ENCODE measurements at places on chromosomes 13 and 19.

- no peak for DNase-seq
These were observed 4.4 kb downstream of the WASF3 start for GRCh38 chr13:26561651-26562511.

DNA sequence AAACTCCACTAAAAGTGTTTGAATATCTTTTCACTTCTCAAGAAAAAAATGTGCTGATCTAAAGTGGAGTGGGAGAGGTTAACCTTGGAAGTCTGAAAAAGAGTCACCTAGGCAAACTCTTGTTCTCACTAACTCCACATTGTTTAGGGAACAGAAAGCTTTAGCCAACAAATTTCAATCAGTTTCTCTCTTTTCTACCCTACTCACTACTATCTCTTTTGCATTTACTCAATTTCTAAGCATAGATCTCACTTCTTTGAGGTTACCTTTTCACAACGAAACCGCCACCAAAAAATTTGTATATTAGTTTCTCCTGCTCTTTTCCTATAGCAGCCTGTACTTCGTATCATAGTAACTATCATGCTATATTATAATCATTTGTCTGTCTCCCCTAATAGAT is 6.3 kb downstream of the NHLRC3 start:
- no peak for DNase-seq

- DNase-seq = no peak
These were observed 12.3 kb upstream of the ZBTB32 start for GRCh38 chr19:35692010-35692409.

DNA sequence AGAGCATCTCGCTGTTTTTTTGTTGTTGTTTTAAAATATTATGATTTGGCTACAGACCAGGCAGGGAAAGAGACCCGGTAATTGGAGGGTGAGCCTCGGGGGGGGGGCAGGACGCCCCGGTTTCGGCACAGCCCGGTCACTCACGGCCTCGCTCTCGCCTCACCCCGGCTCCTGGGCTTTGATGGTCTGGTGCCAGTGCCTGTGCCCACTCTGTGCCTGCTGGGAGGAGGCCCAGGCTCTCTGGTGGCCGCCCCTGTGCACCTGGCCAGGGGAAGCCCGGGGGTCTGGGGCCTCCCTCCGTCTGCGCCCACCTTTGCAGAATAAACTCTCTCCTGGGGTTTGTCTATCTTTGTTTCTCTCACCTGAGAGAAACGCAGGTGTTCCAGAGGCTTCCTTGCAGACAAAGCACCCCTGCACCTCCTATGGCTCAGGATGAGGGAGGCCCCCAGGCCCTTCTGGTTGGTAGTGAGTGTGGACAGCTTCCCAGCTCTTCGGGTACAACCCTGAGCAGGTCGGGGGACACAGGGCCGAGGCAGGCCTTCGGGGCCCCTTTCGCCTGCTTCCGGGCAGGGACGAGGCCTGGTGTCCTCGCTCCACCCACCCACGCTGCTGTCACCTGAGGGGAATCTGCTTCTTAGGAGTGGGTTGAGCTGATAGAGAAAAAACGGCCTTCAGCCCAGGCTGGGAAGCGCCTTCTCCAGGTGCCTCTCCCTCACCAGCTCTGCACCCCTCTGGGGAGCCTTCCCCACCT is 183.3 kb downstream of the KDM4B start:
- no peak for DNase-seq

GRCh38 chr19:33767898-33768413 is 28.7 kb upstream of the KCTD15 start:
- DNase-seq = no peak

DNA sequence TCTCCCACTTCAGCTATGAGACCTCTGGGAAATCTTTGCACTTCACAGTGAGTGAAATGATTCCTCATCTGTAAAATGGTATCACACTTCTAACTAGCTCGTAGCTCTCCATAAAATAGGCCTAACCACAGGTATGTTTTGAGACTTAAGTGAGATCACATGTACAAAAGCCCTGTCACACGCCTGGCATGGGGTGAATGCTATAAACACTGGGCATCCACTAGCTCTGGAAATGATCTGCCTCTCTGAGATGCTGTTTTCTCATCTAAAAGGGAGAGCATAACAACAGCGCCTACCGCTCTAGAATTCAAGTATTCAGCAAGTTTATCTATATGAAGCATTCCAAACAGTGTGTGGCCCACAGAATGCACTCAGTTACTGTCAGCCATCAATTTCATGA is 2.2 kb downstream of the AKT2 start:
- DNase-seq = no peak

GRCh38 chr19:6713773-6714692 is 6.4 kb downstream of the C3 start:
- DNase-seq = no peak

GRCh38 chr13:90713441-90714133 is 633.9 kb upstream of the MIR17HG start:
- DNase-seq = no peak

- DNase-seq = no peak
These were observed 268.3 kb downstream of the RFC3 start for GRCh38 chr13:34086281-34086680.

DNA sequence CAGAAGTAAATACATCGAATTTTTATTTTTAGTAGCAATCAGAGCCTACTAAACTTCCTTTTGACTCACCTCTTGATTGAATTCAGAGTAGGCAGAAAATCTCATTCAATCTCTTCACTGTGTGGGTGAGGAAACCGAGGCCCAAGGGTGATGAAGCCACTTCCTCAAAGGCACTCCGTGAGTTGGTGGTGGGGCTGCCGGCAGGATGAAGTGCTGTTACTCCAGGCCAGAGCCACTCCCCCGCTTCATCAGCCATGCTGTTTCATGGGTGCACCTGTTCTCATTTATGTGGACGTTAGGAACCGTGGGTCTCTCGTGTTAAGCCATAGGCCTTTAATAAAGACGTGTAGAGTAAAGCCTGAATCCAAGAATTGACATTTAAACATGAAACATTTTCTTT is 13.2 kb downstream of the ING1 start:
- peak; percentile 50 for DNase-seq

GRCh38 chr13:67048084-67048820 is 181.9 kb downstream of the PCDH9 start:
- no peak for DNase-seq

DNA sequence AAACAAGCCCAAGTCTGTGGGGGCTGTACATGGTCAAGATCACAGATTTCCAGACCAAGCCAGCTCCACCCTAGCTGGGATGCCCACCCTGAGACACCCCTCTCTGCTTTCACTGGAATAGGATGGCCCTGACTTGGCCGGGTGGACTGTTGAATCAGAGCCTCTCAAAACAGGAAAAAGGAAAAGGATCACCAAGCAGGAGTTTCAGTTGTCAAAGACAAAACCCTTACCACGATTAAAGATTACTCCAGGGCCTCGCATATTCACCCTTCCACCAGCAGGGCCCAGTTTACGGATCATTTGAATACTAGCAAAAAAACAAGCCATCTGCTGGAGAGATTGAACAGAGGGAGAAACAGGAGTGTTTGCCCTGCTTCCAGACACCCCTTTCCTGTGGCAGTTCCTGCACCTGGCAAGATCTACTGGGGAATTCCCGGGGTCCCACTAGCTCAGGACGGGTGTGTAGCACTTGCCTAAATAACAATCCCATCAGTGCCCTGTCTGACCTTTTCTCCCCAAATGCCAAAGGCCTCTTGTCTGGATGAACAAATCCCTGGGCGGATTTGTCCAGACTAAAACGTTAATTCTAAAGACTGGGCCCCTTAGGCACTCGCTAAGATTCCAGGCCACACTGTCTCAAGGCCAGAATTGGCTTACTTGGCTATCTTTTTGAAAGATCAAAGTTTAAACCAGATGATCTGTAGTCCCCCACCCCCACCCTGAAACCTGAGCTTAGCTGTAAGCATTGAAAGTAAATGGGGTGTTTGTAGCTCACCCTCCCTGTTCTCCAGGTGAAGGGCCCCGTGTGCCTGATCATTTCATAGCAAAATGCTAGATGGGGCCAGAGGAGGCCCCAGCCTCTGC is 38.4 kb downstream of the ACTN4 start:
- DNase-seq = no peak

- DNase-seq = no peak
These were observed 12.3 kb downstream of the LATS2 start for GRCh38 chr13:21048901-21049698.

DNA sequence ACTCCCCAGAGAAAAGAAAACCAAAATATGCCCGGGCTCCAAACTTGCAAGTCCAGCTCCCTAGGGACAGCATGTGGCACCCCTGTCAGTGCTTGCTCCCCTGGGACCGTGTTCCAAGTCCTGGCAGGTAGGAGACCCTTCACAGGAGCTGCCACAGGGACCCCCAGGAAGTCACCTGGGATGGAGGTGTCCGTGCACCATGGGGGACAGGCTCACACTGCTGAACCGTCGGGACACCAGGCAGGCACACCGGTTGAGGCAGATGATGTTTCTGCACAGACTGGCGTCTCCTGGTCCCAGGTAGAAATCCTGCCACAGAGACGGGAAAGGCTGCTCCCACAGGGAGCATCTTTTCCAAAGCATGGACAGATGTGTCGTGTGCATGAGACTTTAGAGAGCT is 11.7 kb upstream of the PROZ start:
- DNase-seq = no peak

- no peak for DNase-seq
These were observed 235.5 kb downstream of the PCDH9 start for GRCh38 chr13:66994517-66995202.

- DNase-seq = no peak
These were observed 14.6 kb downstream of the RAB3D start for GRCh38 chr19:11324748-11325389.

- DNase-seq = no peak
These were observed 813 bp upstream of the DMPK start for GRCh38 chr19:45782820-45783785.

DNA sequence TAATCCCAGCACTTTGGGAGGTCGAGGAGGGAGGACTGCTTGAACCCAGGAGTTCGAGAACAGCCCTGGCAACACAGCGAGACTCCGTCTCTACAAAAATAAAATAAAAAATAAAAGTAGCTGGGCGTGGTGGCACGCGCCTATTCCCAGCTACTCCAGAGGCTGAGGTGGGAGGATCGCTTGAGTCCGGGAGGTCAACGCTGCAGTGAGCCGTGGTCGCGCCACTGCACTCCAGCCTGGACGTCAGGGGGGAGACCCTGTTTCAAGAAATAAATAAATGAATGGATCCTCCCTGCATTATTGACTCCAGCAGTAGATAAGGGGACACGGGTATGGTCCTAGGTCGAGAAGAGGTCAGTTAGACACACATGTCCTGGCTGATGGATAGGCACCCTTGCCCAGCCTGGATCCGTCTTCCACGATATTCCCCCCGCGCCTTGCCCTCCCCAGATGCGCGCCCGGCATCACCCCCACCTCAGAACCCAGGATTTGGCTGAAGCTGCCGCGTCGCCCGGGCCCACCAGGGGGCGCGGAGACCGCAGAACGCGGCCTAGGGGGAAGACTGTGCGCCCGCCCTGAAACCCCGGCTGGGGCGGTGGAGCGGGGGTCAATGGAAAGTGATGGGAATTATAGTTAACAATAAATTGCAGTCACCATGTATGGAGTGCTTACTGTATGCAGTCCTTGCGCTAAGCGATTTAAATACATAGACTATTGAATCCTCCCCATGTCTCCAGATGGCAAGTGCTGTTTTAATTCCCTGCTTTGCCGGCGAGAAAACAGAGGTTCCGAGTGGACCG is 2.1 kb upstream of the HOOK2 start:
- DNase-seq = peak; percentile 84

GRCh38 chr19:49988433-49988832 is 27.5 kb upstream of the SIGLEC11 start:
- no peak for DNase-seq

DNA sequence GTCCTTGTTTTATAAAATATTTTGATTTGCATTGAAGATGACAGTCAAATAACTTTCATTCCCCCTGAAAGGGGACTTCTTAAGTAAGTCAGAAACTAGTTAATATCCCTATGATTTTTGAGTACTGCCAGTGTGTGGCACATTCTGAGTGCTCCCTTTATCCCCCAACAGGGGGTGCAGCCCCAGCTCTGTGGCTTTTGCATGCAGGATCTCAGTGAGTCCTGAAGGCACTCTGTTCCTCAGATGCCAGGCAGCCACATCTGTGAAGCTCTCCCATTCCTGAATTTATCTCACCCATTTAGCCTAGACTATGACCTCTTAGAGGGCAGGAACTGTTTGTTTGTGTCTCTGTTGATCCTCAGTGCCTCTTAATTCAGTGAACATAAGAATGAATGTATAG is 123.1 kb downstream of the CDK8 start:
- no peak for DNase-seq

GRCh38 chr19:16470911-16471811 is 609 bp downstream of the EPS15L1 start:
- DNase-seq = no peak

GRCh38 chr13:36352350-36352749 is 6.2 kb upstream of the SPART start:
- DNase-seq = no peak

- DNase-seq = no peak
These were observed 12.9 kb downstream of the NACC1 start for GRCh38 chr19:13130886-13131490.

DNA sequence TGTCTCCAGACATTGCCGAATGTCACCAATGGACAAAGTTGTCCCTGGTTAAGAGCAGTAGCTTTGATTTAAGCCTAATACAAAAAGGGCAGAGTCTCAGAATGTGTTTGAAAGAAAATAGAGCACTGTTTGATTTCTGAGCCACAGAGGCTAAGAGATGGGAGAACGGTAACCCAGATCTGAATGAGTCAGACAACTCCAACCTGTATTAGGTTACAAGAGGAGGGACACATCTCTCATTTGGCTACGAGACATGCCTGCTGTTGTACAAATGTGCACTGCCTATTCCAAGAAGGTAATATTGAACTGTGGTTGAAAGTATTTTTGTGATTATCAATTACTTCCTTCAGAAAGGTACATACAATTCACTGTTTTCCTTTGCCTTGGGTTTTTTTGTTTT is 4.9 kb upstream of the HSPH1 start:
- DNase-seq = no peak

- DNase-seq = no peak
These were observed 749 bp downstream of the GDF15 start for GRCh38 chr19:18386543-18387271.

- DNase-seq = no peak
These were observed 202.4 kb downstream of the LMO7 start for GRCh38 chr13:75838366-75839005.

DNA sequence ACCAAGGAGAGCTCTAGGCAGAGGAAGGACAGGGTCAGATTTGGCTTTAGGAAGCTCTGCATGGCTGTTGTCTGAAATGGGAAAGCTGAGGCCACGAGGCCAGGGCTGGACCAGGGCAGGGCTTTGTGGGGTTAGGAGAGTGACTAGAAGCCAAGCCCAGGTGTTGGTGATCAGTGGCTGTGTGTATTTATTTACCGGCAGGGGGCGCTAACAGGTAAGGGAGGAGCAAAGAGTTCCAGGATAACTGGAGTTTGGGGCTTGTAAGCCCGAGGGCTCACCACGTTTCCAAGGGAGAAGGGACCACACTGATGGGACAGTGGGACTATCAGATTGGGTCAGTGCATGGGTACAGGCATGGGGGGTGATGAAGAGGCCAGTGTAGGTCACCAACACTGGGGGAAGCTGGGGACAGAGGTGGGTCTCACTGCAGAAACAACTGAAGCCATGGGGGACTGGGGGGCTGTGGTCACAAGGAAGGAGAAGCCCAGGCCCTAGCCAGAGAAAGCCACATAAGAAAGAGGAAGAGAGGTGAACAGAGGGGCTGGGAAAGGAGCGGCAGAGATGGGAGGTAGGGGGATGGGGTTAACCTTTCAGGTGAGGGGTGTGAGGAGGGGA is 3.9 kb downstream of the TMEM147 start:
- DNase-seq = peak; percentile 45
